ENCODE measurements at places on chromosomes 3 and 15.

DNA sequence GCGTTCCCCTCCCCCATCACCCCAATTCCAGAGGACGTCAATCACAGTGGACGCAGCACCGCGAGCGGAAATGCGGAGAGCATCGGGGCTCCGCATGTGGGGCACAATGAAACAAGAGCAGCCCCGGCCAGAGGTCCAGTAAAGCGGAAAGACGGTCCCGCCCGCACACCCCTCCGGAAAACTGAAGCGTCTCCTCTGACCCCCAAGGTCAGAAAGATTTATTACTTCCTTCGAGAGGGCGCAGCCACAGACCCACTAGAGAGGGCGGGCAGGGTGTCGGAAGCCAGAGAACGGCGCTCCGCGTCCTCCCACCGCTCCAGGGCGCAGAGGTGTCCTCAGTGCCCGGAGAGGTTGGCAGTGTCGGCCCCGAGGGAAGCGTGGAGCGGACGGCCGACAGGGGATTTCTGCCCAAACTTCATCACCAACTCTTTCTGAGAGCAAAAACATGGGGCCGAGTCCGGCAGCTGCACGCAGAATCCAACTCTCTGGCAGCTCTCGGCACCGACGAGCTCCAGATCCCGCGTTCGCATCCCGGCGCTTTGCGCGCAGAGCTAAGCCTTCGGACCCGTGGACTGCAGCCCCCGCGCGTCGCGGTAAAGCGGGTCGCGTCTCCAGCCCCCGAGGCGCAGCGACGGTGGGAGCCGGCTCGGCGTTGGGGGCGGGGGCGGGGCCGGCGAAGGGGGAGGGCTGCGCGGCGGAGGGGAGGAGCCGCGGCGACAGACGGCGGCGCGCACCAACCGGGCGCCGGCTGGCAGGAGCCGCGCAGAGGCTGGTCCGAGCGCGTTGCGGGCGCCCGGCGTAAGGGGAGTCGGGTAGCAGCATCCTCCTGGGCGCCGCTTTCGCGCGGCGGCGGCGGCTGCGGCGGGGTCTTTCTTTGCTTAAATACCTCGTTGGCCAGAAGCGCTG lies at the start of gene CHST2:
Gene CHST2 (plus strand): TSS at position 763 of the 906 bp plus-strand sequence. CDS start 1,046 bp downstream, outside the sequence.
- peak; percentile 37 for DNase-seq

- DNase-seq: no peak
These were observed 106.5 kb upstream of the ACP3 start for GRCh38 chr3:132210476-132211346.

GRCh38 chr3:134090031-134090430 lies 60.3 kb upstream of the SLCO2A1 start:
- no peak for DNase-seq

GRCh38 chr3:86182606-86183005 lies 808.3 kb downstream of the VGLL3 start:
- DNase-seq: no peak

DNA sequence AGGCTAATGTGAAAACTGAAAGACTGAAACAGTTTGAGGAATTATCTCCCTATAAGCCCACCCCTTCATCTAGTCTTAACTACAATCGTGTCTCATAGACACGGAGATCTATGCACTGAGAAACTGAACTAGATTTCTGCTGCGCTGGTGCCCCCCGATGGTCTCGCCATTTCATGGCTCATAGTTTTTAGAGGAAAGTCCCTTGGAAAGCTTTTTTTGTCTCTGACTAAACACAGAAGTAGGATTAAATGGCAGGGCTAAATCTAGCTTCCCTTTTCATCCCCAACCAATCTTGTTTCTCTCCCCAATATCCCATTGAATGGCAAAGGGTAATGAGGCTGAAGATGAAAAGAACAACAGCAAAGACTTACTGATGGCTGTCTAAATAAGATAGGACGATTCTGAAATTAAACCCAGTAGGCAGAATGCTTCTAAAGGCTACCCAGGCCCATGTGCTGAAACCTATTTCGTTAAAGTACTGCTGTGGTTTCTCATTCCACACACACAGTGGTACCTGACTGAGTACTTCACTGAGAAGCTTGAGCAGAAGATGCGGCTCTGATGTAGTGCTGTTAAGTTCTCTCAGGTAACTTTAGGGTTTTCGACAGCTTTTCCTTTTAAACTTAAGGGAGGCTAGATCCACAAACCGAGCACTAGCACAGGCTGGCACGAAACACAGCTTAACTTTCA lies 142.7 kb downstream of the GADL1 start:
- peak; percentile 32 for DNase-seq

DNA sequence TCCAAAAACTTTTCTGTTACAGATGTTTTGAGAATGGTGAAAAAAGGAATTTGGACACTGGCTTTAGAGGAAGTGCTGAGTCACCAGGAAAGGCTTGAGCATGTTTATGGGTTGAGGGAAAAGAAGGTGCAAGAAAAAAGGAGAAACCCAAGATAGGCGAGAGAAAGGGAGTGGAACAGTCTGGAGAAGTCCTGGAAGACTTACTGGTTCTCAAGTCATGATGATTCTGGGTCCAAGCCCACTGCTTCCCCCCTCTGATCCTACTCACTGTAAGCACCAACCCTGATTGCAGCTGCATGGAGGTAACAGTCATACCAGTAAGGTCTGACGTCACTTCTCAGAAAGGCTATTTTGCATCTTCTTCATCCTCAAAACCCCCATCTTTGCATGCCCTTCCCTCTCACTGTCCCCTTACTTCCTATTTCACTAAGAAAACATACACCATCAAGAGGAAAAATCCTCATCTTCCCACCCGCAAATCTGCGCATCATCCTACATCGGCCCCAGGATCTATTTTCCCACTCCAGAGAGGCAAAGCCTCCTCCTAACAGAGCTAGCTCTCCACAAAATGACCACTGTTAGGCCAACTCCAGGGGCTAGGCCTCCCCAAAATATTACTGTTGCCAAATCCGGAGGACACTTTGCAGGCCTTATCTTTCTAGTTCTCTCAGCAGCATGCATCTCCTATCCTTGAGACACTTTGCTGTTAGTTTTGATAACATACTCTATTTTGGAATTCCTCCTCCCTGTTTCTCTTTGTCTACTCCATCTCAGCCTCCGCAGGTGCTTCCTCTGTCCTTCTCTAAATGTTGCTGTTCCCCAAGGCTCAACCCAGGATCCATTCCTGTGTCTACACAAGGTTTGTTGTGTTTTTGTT lies 3.2 kb upstream of the ATP13A3 start:
- no peak for DNase-seq

Data from stimulated activated CD8-positive, alpha-beta memory T cell treated with anti-CD3 and anti-CD28 coated beads, Interleukin-7, amount 100 ng/mL, for 1 hour (primary cell).